ENCODE measurements at places on chromosomes 12 and 14.

- DNase-seq: no peak
These were observed 133.3 kb downstream of the DACT1 start for GRCh38 chr14:58771016-58771415.

- no peak for DNase-seq
These were observed 11.3 kb downstream of the TSFM start for GRCh38 chr12:57793920-57794319.

- DNase-seq: no peak
These were observed 7.5 kb downstream of the TBK1 start for GRCh38 chr12:64459394-64459891.

GRCh38 chr12:121120323-121120722, 12.4 kb upstream of the P2RX7 start:
- DNase-seq: no peak

DNA sequence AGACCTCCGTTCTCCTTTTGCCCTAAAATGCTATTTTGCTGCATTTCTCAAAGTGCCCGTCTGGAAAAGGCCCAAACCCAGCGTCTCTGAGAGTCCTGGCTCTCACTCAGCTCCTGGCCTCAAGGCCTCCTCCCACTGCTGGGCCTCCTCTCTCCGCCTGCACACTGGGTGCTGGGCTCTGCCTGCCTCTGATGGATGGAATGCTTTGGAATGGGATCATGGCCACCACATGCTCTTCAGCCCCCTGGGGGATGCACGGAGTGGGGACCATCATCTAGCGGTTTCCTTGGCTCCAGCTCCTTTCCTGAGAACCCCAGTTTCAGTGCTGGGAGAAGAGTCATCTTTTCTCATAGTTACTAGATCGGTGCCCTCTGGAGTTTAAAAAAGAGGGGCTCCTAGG, 65.2 kb downstream of the KDM2B start:
- no peak for DNase-seq

GRCh38 chr12:1800401-1801302, 19.7 kb upstream of the LRTM2 start:
- no peak for DNase-seq

DNA sequence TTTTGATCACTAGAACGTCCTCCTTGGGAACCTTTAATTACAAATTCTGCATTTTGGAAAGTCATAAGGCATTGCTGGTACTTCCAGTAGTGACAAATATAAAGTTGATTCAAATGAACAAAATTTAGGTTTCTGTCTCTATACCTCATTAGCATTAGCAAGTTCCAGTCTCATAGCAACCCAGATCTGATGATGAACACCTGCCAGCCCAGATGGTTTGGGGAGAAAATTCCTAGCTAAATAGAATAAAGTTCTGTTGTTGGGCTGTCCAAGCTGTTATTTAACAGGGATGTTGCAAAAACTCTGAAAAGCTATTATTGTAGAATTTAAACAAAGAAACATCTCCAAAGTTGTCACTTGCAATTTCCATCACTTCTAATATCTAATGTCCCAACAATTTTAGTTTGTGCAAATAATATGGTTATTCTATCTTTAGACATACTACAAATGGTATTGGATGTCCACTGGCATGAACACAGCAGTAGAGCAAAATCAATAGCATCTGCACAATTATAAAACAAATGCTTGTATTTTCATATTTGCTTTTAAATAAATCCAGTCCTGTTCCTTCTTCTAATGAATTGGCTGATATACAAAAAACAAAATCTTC, 299.4 kb downstream of the SLC16A7 start:
- DNase-seq: no peak

DNA sequence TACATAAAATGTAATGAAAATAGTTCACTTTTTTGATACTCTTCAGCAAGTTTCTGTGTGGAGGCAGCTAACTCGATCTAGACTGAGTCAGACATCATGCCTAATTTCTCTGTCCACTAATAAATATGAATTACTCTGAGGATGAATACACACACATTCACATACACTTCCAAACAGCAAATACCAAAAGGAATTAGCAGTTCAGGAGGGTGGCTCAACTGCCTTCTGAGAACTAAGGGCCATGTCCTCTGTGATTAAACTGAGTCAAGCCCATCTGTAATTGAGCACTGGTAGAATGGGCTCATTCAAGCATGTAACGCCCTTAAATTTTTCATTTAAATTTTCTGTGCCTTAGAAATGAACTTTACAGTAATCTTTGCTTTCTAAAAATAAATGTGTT, 242.5 kb downstream of the AKAP6 start:
- no peak for DNase-seq

DNA sequence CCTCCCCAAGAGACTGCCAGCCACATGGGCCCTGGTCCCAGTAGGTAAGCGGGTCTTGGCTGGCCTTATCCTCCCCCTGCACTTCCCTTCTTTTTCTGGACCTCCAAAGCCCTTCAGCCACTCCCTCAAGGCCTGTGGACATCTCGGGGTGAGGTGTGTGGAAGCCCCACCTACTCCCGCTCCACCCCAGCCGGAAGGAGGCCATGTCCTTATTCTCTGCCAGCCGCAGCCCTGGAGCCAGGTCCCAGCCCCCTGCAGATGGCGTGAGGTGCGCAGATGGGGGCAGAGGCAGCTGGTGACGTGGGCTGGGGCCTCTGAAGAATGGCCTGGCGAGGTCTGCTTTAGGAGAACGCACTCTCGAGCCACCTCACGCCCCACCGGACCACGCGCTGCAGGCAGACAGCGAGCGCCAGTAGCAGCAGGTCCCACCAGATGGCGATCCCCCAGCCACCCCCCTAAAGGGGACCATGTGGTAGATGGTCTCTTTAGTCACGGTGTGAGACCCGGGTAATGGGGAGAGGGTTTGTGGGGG, 167.1 kb downstream of the TSPAN9 start:
- no peak for DNase-seq

DNA sequence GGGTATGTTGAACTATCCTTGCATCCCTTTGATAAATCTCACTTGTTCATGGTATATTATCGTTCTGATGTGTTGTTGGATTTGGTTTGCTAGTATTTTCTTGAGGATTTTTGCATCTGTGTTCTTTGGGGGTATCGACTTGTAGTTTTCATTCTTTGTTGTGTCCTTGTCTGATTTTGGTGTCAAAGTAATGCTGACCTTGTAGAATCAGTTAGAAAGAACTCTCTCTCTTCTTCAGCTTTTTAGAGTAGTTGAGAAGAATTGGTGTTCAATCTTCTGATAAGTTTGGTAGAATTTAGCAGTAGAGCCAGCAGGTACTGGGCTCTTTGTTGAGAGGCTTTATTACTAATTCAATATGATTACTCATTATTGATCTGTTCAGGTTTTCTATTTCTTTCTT, 707.2 kb upstream of the LRFN5 start:
- DNase-seq: no peak

GRCh38 chr12:113778432-113779132, 187.5 kb downstream of the RBM19 start:
- no peak for DNase-seq

DNA sequence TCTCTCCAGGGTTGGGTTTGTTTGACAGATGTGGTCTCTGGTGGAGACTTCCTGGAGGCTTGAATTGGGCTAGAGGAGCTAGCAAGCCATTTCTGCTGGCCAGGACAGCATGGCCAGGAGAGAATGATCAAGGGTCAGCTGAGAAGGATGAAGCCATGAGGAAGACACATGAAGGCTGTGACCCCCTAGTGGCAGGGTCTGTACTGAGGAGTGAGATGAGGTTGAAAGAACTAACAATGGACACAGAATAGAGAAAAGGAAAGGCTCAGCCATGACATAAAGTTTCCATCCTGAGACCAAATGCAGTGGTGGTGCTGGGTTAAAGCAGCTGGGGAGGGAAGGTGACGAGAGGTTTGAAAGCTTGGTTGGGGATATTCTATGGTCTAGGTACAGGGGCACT, 89.9 kb downstream of the NT5DC3 start:
- no peak for DNase-seq

DNA sequence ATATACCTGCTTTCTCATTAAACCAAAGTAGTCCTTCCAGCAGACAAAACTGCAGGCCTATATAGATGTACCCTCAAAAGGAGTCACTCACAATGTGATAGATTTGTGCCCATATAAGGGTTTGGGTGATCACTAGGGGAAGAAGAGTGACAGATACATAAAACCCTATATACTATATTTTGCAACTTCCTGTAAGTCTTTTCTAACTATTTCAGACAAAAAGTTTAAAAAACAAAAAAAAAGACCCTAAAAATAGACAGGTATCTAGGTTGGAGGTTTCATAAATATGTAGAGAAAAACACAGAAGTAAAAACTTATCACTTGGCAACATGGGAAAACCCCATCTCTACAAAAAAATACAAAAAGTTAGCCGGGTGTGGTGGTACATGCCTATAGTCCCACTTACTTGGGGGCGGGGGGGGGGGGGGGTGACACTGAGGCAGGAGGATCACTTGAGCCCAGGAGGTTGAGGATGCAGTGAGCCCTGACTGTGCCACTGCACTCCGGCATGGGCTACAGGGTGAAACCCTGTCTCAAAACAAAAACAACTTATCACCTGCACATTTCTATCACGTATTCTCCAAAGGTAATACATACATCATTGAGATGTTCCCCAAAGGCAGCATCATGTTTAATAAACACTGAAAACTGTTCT, 2.9 kb downstream of the VCPKMT start:
- no peak for DNase-seq

- DNase-seq: no peak
These were observed 176.5 kb downstream of the ZFP36L1 start for GRCh38 chr14:68616221-68616902.

- no peak for DNase-seq
These were observed 18.8 kb upstream of the LTA4H start for GRCh38 chr12:96054244-96054610.

All from T-helper 2 cell (primary cell).